ENCODE measurements at places on chromosomes 7 and 10.

GRCh38 chr10:74585231-74586087, 240.9 kb upstream of the KAT6B start:
- DNase-seq, result peak; percentile 53

DNA sequence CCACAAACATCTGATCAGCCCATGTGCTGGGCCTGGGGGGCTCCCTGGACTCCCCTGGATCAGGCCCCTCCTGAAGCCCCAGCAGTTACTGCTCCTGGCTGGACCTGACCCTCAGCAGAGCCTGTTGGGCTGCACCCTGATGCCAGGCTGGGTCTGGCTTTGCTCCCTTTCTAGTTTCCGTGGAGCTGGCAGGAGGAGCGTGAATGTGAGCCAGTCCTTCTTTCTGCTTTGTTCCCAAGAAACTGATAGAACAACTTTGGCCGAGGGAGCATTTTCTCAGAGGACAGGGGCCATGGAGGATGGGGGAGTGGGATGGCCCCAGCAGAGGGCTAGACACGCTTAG, 128.2 kb downstream of the NEURL1 start:
- no peak for DNase-seq

- DNase-seq, result no peak
Observed at GRCh38 chr7:93378131-93378760, 146.1 kb downstream of the VPS50 start.

- no peak for DNase-seq
Observed at GRCh38 chr10:119401671-119402395, 140.7 kb downstream of the RGS10 start.

DNA sequence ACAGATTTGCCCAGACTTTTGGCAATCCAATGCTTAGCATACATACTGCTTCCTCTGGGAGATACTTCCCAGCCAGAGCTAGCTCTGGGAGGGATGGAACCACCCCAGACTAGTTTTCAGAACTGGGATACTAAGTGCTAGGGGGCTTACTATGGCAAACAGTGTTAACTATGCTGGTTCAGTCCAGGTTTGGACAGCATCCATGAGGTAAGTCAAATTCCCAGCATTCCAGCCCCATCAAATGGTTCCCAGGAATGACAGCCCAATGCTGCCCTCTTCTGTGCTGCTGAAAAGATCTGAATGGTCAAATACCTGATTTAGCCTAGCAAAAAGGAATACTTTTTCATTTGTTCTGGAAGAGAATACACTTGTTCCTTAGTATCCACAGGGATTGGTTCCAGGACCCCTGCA, 141.7 kb upstream of the CCDC6 start:
- DNase-seq, result no peak

DNA sequence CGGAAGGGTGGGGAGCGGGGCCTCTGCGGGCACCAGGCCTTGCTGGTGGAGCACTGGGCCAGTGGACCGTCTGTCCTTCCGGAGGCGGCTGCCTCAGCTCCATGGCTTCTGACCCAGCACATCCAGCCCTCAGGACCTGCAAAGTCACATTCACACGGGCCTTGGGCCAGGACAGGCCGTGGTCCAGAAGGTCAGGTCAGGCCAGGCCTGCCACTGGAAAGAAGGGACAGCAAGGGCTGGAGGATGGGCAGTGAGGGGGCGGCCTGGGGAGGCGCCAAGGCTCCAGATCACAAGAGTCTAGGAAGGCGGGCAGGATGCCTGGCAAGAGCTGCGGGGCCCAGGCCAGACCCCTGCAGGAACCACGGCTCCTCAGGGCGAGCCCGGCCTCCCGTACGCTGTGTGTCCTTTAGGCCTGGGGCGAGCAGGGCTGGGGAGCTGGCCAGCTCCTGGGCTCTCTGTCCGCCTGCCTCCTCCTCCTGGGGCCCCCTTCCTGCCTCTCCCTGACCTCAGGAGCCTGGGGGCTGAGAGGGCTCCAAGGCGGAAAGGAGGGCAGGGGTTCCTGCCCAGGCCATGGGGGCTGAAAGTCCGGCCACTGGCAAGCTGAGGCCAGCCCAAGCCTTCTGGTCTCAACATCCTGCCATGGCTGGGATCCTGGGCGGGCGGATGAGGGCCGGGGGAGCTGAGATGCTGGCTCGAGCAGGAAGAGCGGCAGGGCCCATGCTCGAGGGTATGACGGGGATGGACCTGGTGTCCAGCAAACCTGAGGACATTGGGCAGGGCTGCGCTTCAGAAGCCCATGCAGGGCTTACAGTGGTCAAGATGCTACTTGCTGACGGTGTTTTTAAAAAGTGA, 225.8 kb downstream of the ELFN1 start:
- DNase-seq, result no peak

DNA sequence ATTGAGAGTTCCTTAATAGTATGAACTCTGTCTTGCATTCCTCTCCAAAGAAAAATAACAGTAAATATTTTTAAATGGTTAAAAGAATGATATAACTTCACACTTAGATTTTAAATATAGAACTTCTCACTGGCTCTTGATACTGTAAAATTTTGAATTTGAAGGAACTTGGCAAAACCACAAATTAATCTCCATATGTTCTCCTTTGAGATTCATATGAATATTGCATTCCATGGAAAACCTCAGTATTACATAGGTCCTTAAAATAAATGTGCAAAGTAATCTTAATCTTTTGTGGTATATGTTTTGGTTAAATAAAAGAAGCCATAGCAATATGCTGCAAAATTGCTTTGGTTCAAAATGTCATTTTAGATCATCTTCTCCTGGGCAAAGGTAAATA, 1137.6 kb upstream of the LRRTM3 start:
- DNase-seq, result no peak

DNA sequence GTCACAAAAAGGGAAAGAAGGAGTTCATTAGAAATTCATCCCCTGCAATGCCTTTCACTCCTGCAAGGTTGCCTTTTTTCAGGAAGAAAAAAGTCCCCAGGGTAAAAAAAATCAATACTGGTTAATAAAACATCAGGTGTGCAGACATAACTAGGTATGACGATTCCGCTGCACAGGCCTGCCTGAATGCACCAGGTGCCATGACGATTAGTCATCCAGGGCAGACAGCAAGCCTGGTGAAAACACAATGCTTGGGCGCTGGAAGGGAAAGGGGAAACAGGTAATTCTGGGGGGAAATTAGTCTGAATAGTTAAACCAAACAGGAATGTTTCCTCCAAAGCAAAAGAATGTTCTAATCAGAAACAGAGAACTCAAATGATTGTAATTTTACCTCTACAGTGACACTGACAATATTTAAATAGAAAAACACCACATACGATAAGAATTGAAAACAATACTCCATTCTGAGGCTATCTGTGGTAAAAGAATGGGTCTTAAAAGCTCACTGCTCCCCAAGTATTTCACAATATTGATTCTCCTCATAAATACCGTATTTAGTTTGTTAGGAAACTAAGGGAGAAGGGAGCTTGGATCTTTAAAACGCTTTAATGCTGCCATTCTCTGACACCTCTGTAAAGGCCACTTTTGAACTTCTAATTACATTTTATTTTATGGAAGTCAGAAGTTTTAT, 45.2 kb downstream of the VPS41 start:
- no peak for DNase-seq

DNA sequence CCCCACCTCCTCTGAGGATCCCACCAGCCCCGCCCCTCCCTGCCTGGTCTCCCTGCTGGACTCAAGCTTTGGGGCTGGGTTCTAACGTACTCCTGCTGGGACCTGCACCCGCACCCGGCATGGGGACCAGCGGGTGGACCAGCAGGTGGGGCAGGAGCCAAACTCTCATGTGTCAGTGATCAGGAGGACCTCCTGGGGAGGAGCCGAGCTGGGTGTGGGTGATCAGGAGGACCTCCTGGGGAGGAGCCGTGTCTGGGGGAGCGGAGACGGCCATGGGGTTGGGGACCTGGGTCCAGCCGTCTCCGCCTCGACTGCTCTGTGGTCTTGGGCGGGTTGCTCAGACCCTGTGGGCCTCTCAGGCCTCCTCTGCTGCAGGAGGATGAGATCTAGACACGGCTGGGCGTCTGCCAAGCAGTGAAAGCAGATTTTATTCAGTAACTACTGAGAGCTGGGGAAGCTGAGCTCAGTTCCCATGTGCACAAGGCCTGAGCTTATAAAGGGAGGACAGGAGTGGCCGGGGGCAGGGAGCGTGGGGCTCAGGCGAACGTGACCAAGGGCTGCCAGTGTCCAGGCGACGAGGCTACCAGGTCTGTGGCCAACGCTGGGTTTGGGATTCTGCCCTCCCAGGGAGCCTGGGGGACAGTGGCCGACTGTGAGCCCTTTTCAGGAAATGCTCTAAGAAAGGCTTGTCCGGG, 33.6 kb upstream of the UTF1 start:
- no peak for DNase-seq

All from activated naive CD8-positive, alpha-beta T cell treated with anti-CD3 and anti-CD28 coated beads for 36 hours (primary cell).